ENCODE measurements at places on chromosomes 2 and 18.

- no peak for DNase-seq
Observed at GRCh38 chr18:61148322-61148721, 184.9 kb upstream of the CDH20 start.

DNA sequence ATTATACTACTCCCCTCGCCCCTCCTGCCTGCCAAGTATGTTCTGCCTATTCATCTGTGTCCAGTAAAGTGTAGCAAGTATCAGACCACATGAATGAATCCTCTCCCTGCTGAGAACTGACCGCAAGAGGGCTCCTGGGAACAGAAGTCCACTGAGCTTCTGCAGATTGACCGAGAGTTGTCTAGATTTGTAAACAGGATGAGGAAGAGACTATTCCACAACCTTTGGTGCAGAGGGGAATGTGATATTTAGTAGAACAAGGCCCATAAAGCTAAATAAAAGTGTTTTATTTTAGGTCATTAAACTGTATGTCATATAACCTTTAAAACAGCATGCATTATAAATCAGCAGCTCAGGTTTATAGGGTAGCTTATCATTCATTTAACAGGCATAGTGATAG is 377.0 kb downstream of the DCC start:
- DNase-seq = peak; percentile 37

GRCh38 chr18:51654488-51655326 is 457.2 kb upstream of the MEX3C start:
- no peak for DNase-seq

- DNase-seq = no peak
Observed at GRCh38 chr18:46171331-46171730, 67.1 kb downstream of the HAUS1 start.

- DNase-seq = no peak
Observed at GRCh38 chr2:188399159-188399558, 107.5 kb downstream of the GULP1 start.

GRCh38 chr2:65979446-65979845 is 455.5 kb upstream of the MEIS1 start:
- no peak for DNase-seq
